NCI-H774 (cell line): ENCODE measurements at places on chromosomes 16 and 17.

- DNase-seq = no peak
Observed at GRCh38 chr16:3797904-3798811, 80.8 kb upstream of the TRAP1 start.

DNA sequence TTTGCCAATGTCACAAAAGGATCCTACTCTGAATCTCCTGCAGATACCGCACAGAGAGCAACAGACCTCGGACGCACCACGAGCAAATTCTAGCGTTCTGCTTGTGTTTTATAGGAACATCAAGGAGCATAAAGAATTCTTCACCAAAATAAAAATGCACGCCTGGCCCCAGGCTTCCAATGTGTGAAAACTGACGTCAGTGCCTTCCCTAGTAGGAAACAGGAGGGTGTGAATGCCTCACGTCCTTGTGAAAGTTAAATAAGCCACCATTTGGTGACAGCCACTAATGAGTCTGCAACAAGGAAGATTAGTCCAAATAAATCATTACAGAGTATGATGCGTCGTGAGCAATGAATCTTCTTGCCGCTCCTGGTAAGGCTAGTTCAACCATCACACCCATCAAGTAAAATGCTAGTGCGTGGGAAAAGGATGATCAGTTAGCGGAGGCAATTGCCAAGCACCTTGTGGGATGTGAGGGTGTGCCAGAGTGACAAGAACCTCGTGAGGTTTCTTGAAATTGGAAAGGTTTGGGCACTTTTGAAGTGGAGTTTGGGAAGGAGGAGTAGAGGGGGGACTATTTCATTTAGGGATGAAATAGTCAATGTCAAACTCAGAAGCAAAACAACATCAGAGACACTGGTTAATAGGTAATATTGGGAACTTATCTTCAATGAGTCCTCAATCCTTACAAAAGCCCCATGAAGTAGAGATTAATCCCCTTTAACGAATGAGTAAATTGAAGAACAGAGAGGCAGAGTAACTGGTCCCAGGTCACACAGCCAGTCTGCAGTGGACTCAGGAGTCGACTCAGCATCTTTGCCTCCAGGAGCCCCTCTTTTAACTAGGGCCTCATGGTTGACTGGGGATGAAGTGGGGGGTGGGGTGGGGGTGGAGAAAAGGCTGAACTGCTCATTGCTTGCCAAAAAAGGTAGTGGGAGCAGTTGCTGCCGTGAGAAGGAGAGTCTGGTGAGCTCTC is 238.8 kb downstream of the SLC39A11 start:
- no peak for DNase-seq

GRCh38 chr17:81067391-81067811 is 32.5 kb downstream of the BAIAP2 start:
- DNase-seq = no peak

DNA sequence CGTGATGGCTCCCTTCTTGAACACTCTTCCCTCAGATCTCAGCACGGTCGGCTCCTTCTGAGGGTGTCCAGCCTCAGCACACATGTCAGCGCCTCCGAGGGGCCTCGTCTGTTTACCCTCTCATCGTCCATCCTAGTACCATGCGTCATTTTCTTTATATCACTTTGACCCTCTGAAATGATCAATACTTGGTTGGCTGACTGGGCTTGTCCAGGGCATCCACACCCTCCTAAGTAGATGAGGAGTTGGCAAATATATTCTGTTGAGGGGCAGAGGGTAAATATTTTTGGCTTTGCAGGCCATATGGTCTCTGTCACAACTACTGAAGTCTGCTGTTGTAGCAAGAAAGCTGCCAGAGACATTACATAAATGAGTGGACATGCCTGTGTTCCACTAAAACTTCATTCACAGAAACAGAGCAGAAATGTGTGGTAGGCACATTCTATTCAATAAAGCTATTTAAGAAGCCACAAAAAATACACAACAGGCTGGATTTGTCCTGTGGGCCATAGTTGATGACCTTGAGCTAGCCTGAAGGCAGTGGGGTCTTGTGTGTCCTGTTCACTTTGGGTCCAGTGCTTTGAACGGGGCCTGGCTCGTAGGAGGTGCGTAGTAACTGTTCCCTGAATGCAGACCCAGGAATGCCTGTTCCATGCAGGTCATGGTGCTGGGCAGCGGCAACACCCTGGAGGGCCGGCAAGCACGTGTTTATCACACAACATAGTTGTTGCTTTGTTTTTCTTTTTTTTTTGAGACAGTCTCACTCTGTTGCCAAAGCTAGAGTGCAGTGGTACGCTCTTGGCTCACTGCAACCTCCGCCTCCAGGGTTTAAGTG is 185.8 kb downstream of the SNX29 start:
- DNase-seq = no peak

DNA sequence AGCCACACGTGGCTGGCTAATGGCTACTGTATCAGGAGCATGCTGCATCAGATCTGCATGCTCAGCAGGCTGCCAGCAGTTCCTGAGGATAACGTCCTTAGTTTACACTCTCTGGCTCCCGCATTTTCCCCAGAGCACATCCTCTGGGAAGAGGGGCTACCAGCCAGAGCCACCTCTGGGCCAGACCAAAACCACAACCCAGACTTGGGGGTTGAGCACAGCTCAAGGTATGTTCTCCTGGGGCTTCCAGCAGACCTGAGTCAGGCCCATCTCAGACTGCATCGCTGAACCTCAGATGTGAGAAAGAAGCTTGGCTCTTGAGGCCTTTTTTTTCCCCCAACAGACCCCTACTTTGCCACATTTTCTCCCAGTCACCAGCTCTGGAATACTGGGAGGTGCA is 23.7 kb upstream of the WSCD1 start:
- DNase-seq = no peak

DNA sequence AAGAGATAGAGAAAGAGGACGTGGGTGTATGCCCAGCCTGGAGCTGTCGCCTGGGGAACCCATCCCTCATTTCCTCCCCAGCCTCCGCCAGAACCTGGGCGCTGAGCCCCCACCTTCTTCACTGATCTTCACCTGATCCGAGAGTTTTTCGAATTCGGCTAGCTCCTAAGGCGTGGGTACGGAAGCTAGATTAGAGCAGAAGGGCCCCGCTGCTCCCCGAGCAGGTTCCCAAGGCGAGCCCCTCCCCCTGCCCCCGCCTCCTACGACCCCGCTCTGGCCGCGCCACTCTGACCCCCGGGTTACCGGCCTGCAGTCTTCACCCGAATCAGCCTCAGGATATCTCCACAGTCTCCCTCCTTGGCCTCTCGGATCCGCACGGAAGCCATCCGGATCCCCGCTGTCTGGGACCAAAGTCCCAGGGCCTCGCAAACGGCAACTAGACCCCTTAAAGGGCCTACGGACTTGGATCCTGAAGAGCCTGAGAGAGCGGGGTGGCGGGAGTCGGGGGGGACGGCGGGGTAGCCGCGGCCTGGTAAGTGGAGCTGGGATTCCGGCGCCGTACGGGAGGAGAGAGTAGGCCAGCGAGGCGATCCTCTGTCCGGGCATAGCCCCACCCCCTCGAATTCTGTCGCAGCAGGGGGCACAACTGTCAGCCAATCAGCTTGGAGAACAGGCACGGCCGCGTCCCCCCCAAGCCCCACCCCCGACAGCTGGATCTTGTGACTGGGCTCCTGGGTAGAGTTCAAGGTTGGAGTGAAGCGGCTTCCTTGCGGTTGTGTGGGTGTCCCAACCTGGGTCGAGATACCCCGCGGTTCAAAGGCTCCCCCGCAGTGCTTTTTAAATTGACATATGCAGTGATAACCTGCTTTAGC is at the start of gene SAT2:
SAT2 (minus strand) TSS at position 572 of the 872 bp plus-strand sequence; CDS start at position 386, 186 bp downstream.
- DNase-seq = peak; percentile 54

DNA sequence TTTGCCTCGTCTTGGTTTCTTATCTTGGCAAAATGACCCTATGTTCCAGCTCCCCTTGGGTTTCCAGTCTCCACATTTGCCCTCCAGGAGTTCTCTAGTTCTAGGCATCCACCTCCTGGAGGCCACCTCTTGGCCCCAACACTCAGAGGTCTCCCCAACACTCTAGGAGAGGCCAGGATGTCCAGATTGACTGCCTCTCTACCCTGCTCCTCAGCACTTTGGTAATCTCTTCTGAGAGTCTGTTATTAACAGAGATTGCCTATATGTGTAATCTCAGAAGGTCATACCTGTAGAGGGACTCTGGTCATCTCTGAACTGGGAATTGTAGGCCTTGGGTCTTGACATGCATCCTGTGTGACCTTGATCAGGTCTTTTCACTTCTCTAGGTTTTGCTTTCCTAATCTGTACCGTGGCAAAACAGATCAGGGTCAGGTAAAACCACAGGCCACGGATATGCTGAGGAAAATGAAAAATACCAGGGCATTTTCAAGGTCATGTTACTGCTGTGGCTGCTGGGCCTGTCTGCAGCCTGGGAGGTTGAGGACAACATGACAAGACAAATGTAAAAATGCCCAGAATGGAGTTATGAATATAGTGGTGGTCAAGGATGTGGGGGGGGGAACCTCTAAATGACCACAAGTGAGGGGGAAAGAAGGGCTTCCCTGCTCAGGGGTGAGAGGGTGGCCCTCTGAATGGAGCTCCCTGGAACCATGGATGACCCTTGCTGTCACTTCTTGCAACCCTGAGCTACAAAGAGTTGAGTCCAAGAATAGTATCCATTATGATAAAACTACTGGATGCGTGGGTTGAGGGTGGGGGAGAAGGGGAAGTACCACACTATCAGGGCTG is 5.0 kb upstream of the CCL4L2 start:
- DNase-seq = no peak

- no peak for DNase-seq
Observed at GRCh38 chr16:88882358-88883030, 16.0 kb upstream of the PABPN1L start.

GRCh38 chr17:27889711-27890251 is 3.4 kb downstream of the LYRM9 start:
- no peak for DNase-seq

DNA sequence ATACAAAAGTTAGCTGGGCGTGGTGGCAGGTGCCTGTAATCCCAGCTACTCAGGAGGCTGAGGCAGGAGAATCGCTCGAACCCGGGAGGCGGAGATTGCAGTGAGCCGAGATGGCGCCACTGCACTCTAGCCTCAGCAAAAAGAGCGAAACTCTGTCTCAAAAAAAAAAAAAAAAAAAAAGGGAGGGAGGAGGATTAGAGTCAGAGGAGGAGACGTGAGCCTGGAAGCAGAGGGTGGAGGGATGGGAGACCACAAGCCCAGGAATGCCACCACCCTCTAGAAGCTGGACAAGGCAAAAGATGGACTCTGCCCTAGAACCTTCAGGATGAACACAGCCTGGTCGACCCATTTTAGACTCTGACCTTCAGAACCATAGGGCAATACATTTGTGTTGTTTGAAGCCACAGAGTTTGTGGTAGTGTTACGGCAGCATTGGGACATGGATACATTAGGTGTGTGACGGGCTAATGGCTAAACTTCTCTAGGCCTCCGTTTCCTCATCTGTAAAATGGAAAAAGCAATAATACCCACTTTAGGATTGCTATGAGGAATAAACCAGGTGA is 2.1 kb upstream of the SMIM22 start:
- DNase-seq = no peak
